Activated CD4-positive, alpha-beta T cell treated with anti-CD3 and anti-CD28 coated beads, Interleukin-2, amount 50 U/mL, for 24 hours (primary cell): ENCODE measurements at places on chromosomes 2 and 18.

GRCh38 chr2:26324903-26325302, 21.0 kb upstream of the SELENOI start:
- DNase-seq = no peak

- DNase-seq = no peak
These were observed 71.1 kb downstream of the RFTN2 start for GRCh38 chr2:197604117-197604860.

DNA sequence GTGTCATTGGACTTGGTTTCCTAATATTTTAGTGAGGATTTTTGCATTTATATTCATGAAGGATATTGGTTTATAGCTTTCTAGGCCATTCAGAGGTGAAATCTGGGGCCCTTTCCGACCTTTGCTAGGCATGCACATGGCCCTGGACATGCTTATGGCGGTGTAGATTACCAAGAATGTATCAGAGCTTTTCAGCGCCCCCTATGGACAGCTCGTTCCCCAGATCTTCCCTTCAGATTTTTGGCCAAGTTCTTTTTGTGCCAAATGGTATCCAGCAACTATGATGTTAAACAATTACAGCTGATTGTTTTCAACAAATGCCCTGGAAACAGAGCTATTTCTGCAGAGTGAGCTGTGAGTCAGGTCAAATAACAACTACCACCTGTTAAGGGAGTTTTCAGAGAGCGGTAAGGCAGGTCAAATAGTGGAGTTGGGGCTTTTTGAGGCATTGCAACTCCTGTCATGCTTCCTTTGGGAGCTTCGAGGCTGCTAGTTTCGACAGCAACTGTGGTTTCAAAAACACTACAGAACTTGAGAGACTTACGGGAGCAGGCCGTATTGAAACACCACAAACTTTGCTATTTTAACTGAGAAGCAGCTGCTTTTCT, 188.3 kb downstream of the ZNF516 start:
- DNase-seq = no peak

DNA sequence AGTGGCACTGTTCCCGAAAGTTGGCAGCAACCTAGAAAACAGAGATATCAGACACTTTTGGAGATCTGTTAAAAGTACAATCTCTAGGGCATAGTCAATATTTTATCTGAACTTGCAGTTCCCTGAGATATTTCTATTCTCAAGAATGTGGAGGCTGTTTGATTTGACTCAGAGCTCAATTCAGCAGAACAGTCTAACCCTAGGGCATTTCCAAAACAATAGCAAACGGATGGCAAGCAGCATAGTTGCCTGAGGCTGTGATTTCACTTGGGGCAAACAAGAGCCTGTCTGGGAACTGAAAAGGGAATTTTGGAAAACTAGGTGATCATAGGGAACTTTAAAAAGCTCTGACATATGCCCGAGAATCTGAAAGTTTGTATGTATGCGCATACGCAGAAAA, 772.8 kb upstream of the LRRTM1 start:
- no peak for DNase-seq

DNA sequence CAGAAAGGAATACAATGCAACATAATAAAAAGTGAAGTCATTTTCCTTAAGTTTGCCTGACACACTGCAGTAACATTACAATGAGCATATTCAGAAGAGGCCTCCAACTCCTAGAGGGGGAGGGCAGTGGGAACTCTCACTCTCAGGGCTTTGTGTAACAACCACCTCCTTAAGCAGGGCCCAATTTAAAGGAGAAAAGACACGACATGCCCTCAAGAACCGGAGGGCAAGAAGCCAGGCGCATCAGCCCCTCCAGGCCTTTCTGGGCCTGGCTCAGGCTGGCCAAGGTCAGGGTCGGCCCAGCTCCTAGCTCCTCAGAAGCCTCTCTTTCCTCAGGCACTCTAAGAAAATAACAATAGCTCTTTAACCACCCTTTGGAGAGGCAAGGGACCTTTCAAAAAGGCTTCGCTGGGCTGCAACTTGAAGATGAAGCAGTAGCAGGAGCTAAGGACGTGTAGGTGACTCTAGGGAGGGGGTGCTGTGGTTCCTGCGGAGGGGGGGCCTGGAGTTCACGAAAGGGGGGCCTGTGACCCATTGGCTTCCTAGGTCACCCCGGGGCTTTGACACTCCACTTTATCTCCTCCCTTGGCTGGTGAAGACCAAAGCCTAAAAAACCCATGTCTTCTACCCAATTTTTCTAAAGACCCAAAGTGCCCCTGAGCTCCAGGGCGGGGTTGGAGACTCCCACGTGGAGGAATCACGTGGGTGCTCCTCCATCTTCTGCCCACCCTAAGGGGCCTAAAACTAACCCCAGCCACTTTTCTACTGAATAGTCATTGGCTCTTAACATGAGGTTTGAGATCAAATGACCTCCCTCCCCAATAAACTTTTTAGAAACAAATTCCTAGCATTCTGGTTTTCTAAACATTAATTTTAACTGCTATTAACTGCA, 13.3 kb downstream of the SERTAD2 start:
- DNase-seq = no peak

DNA sequence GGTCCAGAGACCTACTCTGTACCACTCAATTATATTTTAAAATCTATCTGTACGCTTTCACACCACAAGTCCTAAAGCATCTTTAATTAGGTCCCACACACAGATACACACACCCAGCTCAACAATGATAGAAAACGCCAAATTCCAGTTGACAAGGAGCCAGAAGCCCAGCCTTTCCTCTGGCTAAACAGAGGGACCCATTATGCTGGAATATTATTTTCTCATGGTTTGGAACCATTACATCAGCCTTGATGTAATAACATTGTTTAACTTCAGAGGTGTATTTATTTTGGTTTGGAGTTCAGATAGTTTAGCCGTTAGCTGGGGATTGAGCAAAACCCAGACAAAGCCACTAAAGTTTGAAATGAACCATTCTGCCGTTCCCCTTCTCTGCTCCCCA, 14.0 kb upstream of the INHBB start:
- DNase-seq = no peak

DNA sequence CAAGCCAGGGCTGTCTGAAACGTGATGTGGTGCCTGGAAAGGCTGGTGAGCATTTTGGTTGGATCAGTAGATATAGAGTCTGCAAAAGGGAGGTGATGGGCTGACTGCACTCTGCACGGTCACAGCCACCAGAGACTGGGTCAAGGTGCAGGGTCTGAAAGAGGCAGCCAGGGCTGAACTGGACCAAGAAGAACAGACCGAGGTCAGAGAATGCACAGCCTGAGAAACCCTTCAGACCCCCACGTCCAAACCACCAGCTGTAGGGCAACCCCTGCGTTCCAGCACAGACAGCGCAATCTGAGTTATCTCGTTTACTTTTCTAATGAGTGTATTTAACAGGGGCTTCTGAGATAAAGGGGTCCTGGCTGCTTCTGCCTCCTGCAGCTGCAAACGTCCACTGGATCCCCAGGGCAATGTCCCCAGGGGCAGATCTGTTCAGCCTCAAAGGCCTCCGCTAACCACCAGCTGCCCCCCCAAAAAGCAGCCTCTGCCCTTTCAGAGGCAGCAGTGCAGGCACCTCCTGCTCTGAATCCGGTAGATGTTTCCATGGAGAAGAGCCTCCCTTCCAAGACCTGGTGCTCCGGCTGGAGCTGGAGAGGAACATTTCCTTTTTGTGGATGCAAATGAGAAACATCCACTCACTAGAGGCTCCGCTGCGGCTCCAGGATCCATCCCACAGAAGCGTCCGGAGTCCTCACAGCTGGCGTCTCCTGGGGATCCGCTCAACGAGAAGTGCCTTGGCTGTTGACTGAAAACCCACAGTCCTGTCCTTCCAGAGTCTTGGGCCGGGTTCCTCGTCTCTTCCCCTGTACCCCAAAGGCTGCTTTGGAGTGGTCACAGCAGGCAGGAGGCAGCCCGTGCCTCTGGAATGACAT, 970 bp upstream of the KCNG2 start:
- DNase-seq = no peak

DNA sequence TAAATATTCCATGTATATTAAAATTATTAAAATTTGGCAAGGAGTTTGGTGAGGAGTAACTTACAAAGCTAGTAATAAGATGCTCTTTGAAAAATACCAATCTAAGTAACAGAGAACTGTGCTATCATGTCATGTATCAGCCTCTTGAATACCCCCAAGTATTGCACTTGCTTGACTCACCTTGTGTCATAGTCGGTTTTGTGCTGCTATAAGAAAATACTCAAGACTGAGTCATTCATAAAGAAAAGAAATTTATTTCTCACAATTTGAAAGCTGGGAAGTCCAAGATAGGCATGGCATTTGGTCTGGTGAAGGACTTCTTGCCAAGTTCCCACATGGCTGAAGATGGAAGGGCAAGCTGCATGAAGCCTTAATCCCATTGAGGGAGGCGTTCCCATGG, 179.2 kb downstream of the MEMO1 start:
- DNase-seq = no peak

GRCh38 chr18:63836456-63836855, 51.0 kb upstream of the SERPINB2 start:
- DNase-seq = no peak

- no peak for DNase-seq
These were observed 20.4 kb upstream of the CD226 start for GRCh38 chr18:69968039-69968438.

- no peak for DNase-seq
These were observed 108.4 kb downstream of the FAM210A start for GRCh38 chr18:13617826-13618515.

DNA sequence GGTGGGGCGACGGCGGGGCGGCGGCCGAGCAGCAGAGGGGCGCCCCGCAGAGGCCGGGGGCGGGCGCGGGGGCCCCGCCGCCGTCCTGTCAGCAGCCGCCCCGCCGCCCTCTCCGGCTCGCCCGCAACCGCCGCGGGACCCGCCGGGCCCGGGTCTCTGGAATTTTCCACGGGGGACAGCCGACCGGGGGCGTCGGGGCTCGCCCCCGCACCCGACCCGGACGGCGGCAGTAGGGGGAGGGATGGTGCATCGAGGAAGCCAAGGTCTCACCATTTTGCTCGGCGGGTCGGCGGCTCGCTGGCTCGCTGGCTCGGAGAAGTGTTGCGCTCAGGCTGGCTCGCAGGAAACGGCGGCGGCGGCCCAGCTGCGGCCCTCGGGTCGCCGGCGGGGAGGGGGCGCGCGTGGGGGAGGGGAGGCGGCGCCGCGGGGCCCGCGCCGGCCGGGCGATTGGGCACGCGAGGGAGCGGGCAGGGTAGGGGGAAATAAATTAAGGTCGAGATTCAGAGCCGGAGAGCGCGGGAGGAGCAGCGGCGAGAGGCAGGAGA, 405 bp downstream of the PPP3R1 start:
- peak; percentile 4 for DNase-seq

- no peak for DNase-seq
These were observed 23.8 kb downstream of the ANKAR start for GRCh38 chr2:189698020-189698887.

DNA sequence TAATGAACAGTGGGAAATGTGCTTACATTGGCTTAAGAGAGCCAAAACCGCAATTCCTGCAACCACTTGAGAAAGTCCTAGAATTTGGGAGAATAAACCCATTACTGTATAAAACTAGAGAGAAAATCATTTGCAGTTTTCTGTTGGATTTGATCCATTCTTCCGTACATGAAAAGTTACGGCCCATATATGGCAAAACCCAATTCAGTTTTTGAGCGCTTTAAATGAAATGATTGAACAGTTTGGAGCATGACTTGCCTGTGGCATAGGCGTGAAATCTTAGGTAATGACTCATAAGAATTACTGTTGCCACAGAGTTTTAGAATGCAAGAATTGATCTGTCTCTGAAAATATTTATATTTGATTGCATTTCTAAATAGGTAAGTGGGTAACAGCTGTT, 52.0 kb downstream of the PHLPP1 start:
- no peak for DNase-seq

- no peak for DNase-seq
These were observed 247.1 kb downstream of the MYCN start for GRCh38 chr2:16187482-16187817.

DNA sequence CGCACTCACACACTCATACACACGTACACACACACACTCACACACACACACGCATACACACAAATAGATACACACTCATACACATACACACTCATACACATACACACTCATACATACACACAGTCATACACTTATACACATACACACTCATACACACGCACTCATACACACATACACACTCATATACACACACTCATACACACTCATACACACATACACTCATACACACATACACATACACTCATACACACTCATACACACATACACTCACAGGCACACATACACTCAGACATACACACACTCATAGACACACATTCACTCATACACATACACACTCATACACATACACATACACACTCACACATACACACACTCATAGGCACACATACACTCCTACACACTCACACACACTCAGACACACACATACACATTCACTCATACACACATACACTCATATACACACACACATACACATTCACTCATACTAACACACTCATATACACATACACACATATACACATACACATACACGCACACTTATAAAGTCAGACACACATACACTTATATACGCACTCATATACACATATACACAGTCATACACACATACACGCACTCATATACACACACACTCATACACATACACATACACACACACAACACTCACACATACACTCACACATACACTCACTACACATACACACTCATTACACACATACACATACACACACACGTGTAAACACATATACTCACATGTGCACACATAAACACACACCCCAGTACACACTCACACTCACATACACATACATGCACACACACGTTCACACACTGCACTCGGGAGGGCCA, 28.7 kb downstream of the KCNIP3 start:
- no peak for DNase-seq

DNA sequence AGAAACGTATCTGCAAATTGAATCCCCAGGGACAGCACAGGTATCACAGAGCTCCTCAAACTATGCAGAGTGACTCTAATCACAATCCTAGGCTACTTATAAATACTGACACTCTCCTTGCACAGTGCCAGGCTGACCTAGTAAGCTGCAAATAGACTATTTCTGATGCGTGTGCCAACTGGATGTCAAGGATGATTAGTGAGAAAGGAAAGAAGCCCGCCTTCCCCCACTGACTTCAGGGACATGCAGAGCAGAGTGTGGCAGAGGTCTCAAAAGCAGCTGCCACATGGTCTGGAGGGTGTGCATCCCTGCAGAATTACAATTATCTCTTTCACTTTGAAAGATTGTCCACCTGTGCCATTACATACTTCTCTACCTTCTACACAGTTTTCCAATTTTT, 235.6 kb downstream of the CPS1 start:
- no peak for DNase-seq

DNA sequence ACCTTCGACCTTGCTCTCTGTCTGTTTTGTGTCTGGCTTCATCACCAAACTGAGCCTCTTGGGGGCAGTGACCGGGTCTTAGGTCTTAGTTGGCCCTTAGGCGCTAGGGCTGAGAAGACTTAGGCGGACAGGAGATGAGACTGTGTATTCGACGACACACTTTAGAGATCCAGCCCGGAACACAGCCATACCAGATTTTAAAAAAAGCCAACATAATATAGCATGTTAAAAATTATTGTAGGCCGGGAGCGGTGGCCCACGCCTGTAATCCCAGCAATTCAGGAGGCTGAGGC, 9.5 kb upstream of the PROC start:
- no peak for DNase-seq

DNA sequence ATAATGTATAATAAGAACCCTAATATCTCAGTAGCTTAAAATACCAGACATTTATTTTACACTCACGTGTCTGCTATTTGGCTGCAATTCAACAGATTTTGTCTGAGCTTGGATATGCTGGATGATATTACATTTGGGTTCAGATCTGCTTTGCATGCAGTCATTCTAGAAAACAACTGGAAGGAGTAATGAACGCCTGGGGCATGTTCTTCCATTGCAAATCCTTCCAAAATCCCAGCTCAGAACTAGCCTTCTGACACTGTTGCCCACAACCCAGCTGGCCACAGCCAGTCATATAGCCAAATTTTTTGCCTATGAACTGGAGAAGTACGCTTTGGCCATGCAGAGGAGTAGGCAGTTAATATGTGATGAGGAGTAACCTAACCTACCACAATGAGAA, 597.8 kb upstream of the VRK2 start:
- no peak for DNase-seq
